CD8-positive, alpha-beta memory T cell (primary cell): ENCODE measurements at places on chromosomes 3 and 15. TPM values are rescaled to one million over a fixed set of nuclear protein-coding genes. Genes with fewer than 3 reads are reported as not detected.

The PTX3 gene
- total RNA-seq = not detected

The SNTN gene
- not detected for total RNA-seq

- DNase-seq = no peak
These were observed 820.8 kb downstream of the IGSF11 start for GRCh38 chr3:118213892-118214291.

The SCN11A gene
- 0.09 TPM for total RNA-seq
